SHP77 (cell line): ENCODE measurements at places on chromosomes 2 and 18.

- DNase-seq = peak; percentile 27
Observed at GRCh38 chr2:151051574-151052220, 210.0 kb downstream of the RBM43 start.

- DNase-seq = peak; percentile 2
Observed at GRCh38 chr2:27185331-27186026, 26.4 kb upstream of the ATRAID start.

- DNase-seq = no peak
Observed at GRCh38 chr2:173137610-173138009, 62.0 kb downstream of the MAP3K20 start.

DNA sequence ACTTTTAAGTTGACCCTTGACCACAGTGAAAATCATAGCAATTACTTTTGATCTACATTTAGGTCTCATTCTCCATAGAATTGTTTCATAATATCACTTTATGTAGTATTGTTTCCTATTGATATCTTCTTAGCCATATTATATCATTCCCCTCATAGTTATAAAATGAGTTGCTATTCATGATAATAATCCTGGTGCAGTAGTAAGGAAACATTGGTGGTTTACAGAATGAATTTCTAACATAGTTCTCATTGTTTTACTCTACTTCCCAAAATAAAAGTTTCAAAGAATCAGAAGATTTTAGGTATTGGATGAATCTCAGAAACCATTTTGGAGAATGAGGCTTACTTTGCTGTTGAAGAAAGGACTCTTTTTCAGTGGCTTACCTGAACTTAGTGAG lies 246.0 kb downstream of the PARD3B start:
- DNase-seq = no peak

- no peak for DNase-seq
Observed at GRCh38 chr2:32262105-32262504, 2.6 kb downstream of the NLRC4 start.

DNA sequence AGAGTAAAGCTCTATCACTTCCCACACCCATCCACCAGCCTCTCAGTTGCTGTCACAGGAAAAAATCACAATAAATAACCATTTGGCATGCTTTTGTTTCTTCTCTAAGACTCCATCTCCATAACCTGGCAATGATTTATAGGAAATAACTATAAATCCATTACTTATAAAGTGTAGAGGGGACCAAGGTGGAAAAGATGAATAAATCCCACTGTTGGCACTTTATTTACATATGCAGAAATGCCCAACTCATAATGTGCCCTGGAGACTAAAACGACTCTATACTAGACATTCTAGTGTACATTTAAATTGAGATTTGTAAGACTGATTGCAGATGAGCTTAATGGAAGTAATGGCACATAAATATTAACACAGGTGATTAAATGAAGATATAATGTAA lies 7.5 kb upstream of the NOSTRIN start:
- DNase-seq = no peak

DNA sequence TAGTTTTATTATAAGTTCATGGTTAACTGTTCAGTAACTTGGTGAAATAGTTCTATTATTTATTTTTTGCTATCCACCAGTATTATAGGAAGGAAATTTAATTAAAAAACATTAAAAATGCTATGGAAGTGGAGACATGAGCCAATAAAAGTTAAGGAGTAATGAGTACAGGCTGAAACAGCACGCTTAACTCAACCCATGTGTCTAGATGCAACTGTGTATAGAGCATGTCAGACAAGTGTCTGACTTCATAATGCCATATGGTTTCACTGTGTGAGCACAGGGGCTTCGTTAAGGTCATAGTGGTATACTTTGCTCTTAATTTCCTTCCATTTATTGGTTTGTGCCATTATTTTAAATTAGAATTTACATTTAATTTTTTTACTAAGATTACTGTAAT lies 566.8 kb upstream of the NRP2 start:
- DNase-seq = no peak

- no peak for DNase-seq
Observed at GRCh38 chr2:169664978-169665930, 29.0 kb downstream of the CFAP210 start.

GRCh38 chr2:160484859-160485520 lies 8.6 kb downstream of the RBMS1 start:
- DNase-seq = no peak

DNA sequence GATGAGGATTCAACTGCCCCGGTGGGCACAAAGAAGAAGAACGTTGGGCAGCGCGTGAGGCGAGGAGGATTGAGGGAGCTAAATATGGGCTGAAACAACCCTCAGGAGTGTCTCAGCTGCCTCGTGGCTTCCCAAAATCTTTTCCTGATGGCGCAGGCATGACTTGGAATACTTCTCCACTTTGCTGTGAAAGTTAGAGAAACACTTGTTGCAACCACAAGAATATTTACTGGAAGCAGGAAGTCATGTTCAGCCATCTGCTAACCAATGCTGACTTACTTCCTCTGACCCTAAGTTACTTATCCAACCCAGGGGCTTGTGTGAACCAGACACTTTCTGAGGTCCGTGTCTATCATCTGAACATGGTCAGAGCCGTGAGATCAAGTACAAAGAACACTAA lies 148.8 kb downstream of the ARL4C start:
- DNase-seq = no peak

DNA sequence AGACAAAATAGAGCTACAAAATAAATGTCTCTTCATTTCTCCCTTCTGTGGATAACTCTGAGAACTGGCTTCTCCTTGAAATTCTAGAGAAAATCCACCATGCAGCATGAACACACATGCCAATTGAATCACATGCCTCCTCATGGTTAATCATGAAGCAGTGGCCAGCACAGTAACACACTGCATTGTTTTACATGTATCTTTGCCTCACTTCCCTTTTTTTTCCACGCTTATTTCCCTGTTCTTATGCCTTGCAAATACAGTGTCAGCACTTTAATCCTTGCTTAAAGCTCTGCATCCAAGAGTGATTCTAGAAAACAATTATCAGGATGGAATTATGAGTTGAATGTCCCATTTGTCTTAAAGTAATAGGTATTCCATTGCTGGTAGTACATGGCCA lies 50.3 kb upstream of the ZBTB7C start:
- no peak for DNase-seq

- DNase-seq = no peak
Observed at GRCh38 chr2:233980955-233981561, 63.9 kb downstream of the TRPM8 start.

DNA sequence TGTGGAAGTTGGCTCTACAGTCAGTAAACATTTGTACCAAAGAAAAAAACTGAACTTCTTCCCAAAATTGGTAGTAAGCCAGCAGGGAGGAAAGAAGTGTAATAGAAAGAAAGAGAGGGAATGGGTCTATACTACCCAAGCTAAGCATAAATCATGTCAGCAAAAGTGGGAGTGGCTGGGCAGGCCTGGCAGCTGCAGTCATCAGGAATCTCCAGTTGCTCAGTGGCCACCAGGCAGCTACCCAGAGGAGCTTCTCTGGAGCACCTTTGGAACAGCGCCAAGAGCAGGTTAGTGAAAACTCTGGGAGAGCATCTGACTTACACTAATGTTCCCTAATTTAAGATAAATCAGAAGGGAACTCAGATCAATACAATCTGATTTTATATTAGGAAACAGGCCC lies 14.3 kb downstream of the FRZB start:
- DNase-seq = peak; percentile 86

DNA sequence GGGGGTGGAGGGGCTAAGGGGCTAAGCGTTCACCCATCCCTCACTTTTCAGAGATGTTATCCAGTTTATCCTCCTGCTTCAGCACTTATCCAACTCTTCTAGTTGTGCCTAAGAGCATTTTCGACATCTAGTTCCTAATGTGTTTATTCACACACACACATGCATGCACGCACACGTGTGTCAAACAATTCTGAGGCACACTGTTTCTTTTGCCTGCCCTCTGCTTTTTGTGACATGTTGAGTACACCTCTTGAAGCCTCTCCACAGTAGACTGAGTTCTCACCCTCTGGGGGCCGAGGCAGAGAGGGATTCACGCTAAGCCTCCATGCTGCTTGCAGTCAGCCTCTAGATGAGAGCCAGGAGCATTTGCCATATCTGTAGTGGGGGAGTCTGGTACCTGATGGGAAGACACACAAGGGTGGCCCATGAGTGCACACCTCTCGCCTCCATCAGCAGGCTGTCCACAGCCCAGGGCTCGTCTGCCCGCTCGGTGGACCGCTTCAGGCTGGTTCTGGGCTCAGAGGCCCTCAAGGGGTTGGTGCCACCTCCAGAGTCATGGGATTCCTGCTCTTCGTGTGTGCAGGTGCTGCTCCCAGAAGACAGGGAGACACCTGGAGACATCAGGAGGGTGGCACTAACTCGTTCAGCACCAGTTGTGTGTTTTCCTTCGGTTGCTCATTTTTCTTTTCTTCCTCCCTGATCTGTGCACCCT lies 11.9 kb downstream of the TWIST2 start:
- no peak for DNase-seq

- DNase-seq = no peak
Observed at GRCh38 chr2:96913398-96914202, 43.7 kb upstream of the SEMA4C start.

- no peak for DNase-seq
Observed at GRCh38 chr2:38433607-38433975, 56.5 kb upstream of the ATL2 start.

DNA sequence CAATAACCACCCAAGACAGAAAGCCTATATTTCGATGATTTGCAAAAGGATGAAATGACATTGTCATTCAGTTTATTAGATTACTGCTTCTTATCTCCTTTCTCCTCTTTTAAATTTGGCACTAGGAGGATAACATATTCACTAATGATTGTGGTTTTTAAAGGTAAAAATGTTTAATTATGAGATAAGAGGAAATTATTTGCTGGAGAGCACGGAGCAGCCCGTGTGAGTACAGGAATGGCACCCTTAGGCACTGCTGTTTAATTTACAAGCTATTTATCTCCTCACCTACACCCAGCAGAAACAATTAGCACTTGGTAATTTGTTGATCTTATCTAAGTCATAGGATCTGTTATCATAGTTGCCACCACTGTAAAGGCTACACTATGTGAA lies 87.4 kb upstream of the SP3 start:
- DNase-seq = no peak

GRCh38 chr2:240611601-240612210 lies 13.6 kb upstream of the GPR35 start:
- no peak for DNase-seq
